Left ventricle myocardium inferior (tissue), 1 donor: ENCODE measurements at places on chromosomes 5 and 9. TPM values are rescaled to one million over a fixed set of nuclear protein-coding genes. Genes with fewer than 3 reads are reported as not detected.

Gene ITK
- total RNA-seq: 0.36 TPM

Gene TMEFF1
- not detected for total RNA-seq

DNA sequence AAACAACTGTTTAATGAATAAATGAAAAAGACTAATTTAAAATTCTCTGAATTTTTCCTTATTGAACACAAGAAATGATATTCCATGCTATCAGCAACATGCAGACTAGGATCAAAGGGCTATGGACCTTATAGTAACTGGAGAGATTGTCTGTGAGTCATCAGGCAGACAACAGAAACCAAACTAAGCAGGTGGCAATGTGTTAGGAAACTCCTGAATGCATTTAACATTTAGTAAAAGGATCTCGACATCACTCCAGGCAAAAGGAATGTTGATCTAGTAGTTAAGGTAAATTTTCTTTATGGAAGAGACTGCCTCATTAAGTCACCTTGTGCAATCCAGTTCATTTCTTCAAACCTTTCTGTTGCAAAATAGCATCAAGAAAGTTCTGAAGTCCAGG lies 58.4 kb downstream of the ARL15 start:
- H3K36me3 ChIP-seq: no peaks in the 10 kb centered on the region
- no peak for DNase-seq
- H3K4me1 ChIP-seq: peaks cover 72% of the 10 kb centered on the region
- H3K4me3 ChIP-seq: no peak overlapping the region
- H3K27ac ChIP-seq: no peak overlapping the region

- DNase-seq: no peak
- H3K4me3 ChIP-seq: no peak overlapping the region
- H3K27ac ChIP-seq: no peak overlapping the region
- no peaks in the 10 kb centered on the region for H3K36me3 ChIP-seq
- H3K4me1 ChIP-seq: no peaks in the 10 kb centered on the region
Observed at GRCh38 chr9:22279636-22280035, 167.0 kb upstream of the DMRTA1 start.

- peaks cover 69% of the 10 kb centered on the region for H3K27me3 ChIP-seq
- DNase-seq: no peak
- no peak overlapping the region for H3K27ac ChIP-seq
- peak overlapping the region; percentile 30 for H3K4me3 ChIP-seq
- no peaks in the 10 kb centered on the region for H3K36me3 ChIP-seq
Observed at GRCh38 chr5:175728885-175729828, 71.3 kb downstream of the HRH2 start.

DNA sequence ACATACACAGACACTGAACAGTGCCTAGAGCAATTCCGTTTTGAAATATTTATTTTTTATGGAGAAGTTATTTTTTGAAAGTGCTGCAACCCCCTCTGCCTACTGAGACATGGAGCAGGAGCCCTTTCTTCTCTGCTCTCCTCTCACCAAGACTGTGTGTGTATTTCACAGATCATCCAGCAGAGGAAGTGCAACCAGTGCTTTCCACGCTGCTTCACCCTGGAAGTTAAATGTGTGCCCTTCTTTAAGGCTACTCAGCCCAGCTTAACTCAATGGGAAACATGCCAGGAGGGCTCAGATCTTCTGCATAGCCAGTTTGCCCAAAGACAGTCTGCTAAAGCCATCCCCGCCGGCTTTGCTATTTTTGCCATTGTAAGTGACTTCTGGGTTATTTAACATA lies 606.3 kb downstream of the TLE1 start:
- no peak overlapping the region for H3K4me3 ChIP-seq
- H3K27me3 ChIP-seq: no peaks in the 10 kb centered on the region
- H3K36me3 ChIP-seq: no peaks in the 10 kb centered on the region
- no peak overlapping the region for H3K27ac ChIP-seq
- no peak for DNase-seq

DNA sequence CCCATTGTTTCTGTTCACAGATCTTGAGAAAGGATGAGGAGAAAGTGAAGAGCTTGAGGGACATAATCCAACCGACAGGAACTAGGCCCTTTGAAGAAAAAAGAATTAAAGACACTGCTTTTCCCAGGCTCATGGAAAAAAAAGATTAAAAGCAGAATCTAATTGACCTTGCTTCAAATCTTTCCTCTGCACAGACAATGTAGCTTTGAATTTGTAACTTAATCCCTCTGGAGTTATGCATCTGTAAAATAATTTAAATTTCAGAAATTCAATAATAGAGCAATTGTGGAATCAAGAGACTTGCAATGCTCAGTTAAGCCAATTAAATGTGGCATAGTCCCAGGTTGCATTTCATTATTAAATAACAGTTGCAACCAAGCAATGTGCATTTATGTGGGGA lies 64.6 kb downstream of the SVEP1 start:
- no peak overlapping the region for H3K4me3 ChIP-seq
- no peaks in the 10 kb centered on the region for H3K4me1 ChIP-seq
- H3K27ac ChIP-seq: no peak overlapping the region
- H3K27me3 ChIP-seq: no peaks in the 10 kb centered on the region
- no peaks in the 10 kb centered on the region for H3K36me3 ChIP-seq

GRCh38 chr9:109449036-109449798 lies 48.9 kb downstream of the PTPN3 start:
- no peak overlapping the region for H3K27ac ChIP-seq
- H3K4me3 ChIP-seq: no peak overlapping the region
- H3K27me3 ChIP-seq: peaks cover 5% of the 10 kb centered on the region
- peaks cover 7% of the 10 kb centered on the region for H3K4me1 ChIP-seq

GRCh38 chr5:161547406-161547737 lies 847 bp upstream of the GABRB2 start:
- H3K4me3 ChIP-seq: peak overlapping the region; percentile 62
- no peak for DNase-seq
- peaks cover 85% of the 10 kb centered on the region for H3K27me3 ChIP-seq
- no peaks in the 10 kb centered on the region for H3K36me3 ChIP-seq
